Activated CD4-positive, alpha-beta T cell treated with anti-CD3 and anti-CD28 coated beads for 48 hours (primary cell): ENCODE measurements at places on chromosomes 1 and 21.
A peak's percentile ranks its signal among the peaks of the same experiment; 100 is the strongest.

GRCh38 chr21:45151445-45152160 lies 77.2 kb downstream of the ADARB1 start:
- DNase-seq: no peak

DNA sequence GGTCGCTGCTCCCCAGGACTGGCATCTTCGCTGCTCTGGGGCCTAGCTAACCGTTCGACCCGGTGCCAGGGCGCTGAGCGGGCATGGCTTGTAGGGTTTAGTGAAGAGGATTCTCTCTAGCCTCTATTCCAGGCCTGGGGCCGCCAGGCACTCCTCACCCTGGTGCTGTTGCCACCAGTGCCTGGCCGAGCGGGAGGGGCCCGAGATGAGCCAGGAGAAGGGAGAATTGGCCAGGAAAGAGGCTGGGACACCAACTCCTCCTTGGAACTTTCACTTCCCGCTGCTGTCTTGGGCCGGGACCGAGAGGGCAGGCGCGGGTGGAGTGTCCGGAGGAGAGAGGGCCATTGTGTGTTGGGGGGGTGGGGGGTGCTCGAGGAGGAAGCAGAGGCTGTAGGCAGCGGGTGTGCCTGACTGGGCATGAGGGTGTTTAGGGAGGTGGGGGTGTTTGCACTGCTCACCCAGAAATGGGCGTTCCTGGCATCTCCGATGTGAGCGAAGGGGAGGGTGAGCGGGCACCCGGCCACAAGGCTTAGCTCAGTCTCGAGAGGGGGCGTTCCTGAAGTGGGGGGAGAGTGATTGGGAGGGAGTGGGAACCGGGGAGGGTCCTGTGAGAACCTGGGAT lies 772 bp downstream of the ADAM15 start:
- DNase-seq: peak; percentile 50

- DNase-seq: no peak
Observed at GRCh38 chr1:182259968-182260367, 131.6 kb downstream of the GLUL start.

- no peak for DNase-seq
Observed at GRCh38 chr1:12433323-12434053, 184.5 kb downstream of the DHRS3 start.

- DNase-seq: no peak
Observed at GRCh38 chr1:10957133-10957532, 55.3 kb upstream of the TARDBP start.

- no peak for DNase-seq
Observed at GRCh38 chr1:60271041-60271440, 197.5 kb upstream of the C1orf87 start.

- DNase-seq: no peak
Observed at GRCh38 chr1:3168678-3169077, 99.7 kb downstream of the PRDM16 start.

GRCh38 chr1:10856176-10856683 lies 59.8 kb upstream of the CASZ1 start:
- no peak for DNase-seq

DNA sequence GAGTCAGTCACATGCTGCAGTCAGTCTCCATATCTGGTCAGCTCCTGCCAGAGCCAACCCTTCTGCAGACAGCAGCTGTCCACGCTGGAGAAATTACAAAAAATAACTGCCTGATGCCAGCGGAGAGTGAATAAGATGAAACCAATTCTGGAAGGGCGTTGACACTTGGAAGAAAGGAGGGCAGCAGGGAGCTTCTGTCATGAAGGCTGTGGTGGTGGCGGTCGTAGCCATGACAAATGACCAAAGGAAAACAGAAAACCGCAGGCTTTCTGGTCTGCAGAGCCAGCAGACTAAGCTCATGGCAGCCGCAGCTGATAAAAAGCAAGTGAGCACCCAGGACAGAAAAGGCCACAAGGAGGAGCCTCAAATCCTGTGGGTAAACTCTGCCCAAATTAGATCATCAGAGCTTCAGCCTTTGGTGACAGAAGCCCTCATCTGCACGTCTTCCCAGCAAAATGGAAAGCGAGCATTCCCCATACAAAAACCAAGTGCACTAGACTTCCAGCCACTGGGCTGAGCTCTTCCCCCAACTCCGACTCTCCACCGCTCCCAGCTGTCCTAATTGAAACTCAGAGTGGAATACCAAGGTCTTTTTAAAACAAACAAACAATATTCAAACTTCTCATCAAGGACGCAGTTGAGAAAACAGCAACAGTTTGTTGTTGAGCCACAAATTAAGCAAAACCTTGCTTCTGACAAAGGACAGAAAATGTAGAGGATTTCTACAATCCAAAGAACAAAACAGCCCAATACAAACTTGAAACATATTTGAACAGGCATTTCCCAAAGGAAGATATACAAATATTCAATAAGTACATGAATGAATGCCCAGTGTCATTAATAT lies 28.7 kb downstream of the RSPH1 start:
- DNase-seq: no peak

GRCh38 chr1:24901791-24902470 lies 28.1 kb downstream of the RUNX3 start:
- peak; percentile 4 for DNase-seq

- no peak for DNase-seq
Observed at GRCh38 chr1:83694449-83694848, 304.5 kb downstream of the TTLL7 start.

- no peak for DNase-seq
Observed at GRCh38 chr1:232319518-232320210, 310.3 kb downstream of the SIPA1L2 start.

DNA sequence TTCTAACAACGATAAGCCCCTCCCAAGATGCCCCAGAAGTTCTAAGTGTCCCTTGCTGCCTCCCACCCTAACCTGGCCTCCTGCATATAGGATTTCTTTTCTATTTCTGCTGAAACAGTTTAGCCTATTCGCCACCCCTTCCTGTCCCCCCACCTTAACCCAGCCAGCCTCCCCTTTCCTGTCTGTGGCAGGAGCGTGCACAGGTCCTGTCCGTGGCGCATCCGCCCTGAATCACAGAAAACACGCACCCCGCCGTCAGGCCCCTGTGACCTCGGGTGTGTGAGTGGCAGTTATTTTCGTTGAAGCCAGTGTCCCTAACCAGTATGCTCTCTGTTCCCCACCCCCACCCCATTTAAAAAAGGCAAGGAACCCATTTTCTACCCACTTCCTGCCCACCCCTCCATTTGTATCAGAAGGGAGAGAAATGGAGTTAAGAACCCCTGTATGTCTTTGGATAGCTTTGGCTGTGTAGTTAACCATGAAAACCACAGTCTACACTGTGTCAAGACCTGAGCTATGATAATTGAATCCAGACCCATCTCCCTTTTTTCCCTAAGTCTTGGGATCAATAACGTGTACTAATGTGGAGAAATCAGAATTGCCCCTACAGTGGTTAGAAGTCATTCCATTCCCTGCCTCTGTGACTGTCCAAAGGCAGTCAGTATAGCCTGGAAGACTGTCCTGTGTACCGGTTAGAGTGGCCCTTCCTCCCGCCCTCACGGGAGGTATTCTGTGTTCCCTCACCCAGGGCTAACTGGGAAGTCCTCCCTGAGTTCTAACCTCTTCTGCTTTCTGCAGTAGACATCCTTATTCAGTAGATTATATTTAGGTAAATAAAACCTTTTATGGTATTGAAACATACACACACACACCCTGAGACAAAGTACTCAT lies 1.8 kb downstream of the PLEKHO1 start:
- peak; percentile 56 for DNase-seq

- no peak for DNase-seq
Observed at GRCh38 chr1:244755673-244756072, 79.8 kb upstream of the COX20 start.

DNA sequence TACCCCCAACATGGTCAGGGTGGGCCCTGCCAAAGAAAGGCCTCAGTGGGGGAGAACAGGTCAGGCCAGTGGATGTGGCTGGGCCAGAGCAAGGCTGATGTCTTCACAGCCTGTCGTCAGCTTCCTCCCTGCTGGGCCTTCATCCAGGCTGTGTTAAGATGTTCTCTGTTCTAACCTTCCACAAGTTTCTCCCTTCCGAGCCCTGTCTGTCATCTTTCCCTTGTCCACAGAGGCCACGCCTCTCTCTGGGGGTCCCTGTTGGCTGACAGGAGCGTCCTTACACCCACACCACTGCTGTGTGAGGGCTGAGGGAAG lies 36.2 kb downstream of the SIM2 start:
- no peak for DNase-seq

DNA sequence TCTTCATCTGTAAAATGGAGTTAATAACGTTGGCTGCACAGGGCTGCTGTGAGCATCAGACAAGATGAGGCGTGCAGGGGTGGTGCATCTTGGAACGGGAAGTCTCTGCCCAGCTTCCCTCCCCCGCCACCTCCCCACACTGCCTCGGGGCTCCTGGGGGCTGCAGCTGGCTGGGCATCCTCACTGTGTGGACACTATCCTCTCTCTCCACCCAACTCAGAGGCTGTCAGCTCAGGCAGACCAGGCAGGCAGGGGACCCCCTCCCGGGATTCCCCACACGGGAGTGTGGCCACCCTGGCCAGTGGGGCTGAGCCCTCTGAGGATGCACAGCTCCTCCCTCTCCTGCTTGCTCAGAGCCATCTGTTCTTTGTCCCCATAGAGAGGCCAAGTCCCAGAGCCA lies 122.7 kb downstream of the CCDC185 start:
- DNase-seq: no peak

GRCh38 chr1:66271904-66272254 lies 262.1 kb upstream of the SGIP1 start:
- DNase-seq: no peak

- no peak for DNase-seq
Observed at GRCh38 chr1:952603-953002, 6.5 kb downstream of the NOC2L start.

- DNase-seq: no peak
Observed at GRCh38 chr1:226665505-226666163, 73.4 kb downstream of the ITPKB start.

DNA sequence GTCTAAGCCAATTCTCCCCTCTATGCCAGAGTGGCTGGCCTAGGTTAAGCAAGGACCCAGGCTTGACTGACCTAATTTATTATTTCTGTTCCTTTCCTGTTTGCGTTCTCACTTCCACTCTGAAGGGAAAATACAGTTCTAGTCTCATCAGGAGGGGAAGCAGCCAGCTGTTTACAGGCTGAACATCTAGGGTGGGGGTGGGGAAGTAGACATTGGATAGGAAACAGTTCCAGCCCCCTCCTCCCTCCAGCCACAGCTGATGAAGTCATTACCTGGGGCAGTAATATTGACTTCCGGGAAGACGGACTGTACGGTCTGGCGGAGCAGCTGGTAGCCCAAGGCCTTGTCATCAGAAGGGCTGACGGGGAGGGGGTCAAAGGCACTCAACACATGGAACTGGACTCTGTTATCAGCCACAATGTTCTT lies 17.6 kb downstream of the PM20D1 start:
- DNase-seq: no peak

DNA sequence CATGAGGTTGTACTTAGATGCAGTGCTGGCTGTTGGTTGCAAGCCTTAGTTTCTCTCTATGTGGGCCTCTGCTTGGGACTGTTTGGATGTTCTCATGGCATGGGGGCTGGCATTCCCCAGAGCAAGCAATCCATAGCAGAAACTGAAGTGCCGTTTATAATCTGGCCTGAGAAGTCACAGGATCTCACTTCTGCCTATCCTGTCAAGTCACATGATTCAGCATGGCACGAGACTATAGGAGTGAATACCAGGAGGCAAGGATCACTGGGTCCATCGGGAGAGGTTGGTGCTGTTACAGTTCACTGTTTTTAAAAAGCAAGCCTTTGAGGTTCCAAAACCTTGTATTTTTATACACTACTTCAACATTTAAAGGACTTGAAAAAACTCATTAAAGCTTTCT lies 16.7 kb downstream of the COLGALT2 start:
- no peak for DNase-seq

- DNase-seq: peak; percentile 42
Observed at GRCh38 chr1:231162297-231162969, 575 bp downstream of the TRIM67 start.

DNA sequence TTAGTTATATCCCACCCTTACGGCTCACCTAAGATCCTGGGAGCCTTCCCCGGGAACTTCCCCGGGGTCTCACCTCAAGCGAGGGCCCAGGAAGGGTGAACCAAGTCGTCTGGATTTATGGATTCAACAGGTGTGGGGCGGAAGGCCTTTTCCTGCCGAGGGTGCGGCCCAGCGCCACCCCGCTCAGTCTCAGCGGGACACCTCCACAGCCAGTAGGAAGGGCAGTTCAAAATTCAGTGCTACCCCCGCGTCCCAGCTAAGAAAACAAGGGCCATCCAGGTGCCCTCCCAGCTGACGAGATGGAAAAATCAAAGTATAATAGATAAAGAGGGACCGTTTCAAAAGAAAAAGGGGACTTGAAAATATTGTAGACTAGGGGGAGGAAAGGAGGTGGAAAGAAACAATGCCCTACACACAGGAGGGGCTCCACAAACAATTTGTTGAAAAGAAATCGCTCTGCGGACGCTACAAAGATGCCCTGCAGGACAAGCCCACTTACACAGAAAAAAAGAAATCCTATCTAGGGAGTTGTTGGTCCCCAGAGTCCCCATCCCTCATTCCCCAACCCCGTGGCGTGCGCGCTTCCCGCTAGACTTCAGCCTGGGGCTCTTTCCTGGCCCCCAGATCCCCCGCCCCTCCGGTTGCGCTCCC lies 1.3 kb downstream of the SLC2A1 start:
- peak; percentile 31 for DNase-seq

DNA sequence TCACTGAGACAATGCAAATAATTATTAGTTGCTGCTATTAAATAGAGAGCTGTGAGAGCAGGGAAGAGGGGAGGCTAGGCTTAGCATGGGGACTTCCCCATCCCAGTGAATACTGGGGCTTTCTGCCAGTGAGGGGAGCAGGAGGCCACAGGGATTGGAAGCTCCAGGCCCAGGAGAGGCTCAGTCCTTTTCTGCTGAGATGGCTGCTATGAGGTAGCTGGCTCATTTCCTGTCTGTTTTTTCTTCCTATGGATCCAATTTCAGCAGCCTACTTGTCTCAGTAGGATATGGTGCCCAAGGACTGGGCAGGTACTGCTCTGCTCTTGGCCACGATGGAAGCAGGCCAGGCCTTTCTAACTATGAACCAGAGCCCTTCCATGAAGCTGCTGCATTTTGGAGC lies 10.0 kb downstream of the STMN1 start:
- no peak for DNase-seq

DNA sequence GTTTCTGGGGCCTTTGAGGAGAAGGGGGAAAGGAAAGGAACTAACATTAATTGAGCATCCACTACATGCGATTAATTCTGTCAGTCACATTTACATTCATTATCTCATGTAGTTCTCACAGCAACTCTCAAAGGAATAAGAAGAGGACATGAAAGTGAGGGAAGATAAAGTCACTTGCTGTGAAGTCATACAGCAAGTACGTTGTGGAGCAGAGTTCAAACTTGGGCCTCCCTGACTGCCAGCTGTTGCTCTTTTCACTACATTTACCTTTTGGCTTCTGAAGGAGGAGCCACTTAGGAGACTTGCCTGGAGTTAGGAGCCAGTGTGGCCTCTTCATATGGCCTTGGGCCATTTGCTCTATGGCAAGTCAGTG lies 6.2 kb downstream of the ZNF691 start:
- no peak for DNase-seq

DNA sequence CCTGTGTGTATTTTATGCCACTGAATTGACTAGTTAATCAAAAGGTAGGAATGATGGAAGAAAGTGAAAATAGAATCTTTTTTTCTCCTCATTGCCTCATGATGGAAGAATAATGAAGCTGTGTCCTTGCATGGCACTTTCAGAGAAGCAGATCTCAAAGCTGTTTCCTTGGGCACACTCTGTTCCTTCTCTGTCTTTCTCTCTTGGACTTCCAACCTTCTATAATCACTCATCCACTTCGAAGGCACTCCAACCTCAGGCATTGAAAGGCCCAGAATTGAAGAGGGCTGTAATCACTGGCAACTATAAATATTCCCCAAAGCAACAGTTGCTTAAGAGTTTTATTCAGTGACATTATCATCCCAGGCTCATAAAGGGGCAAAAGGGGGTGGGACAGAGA lies 31.1 kb upstream of the DNASE2B start:
- DNase-seq: no peak
